ENCODE measurements at places on chromosomes 1 and 21.

- no peak for DNase-seq
Observed at GRCh38 chr1:186511761-186512637, 51.1 kb upstream of the PDC start.

DNA sequence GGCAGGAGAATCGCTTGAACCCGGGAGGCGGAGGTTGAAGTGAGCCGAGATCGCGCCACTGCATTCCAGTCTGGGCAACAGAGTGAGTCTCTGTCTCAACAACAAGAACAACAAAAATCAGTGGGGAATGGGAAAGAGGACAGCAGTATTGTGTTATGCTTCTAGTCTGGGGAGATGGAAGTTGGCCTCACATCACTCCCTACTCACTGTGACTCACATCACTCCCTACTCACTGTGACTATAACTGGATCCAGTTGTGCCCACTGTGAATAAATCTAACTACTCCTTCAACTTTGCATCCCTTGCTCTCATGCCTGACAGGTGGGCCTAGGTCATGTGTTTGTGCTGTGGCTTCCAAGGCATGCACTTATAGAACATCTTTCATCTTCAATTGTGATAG is 285.4 kb upstream of the USP24 start:
- DNase-seq, result no peak

DNA sequence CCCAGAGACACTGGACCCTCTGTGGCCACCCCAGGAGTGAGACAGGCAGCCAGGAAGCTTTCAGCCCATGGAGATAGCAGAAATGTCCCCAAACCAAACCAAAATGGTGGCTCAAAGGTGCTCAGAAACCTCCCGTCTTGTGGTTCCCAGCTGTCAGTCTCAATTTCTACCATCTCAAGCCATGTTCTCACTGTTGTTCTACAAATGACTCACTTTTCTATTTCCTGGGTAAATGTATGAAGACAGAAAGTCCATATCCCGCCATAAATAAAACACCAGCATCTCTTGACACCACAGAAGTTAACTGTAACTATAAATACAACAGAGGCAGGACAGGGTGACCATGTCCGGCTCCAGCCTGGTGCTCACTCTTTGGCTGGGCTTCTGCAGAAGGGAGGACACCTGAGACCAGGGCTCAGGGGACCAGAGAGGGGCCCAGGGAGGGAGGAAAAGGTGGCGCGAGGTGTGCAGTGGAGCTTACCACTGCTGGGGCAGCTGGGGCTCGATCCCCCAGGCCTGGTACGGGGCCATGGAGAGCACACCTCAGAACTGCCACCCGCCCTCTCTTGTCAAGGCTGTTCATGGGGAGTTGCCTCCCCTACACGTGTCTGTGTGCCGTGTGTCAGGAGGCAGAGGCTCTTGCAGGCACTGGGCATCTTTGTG is 43.6 kb downstream of the EPHB2 start:
- no peak for DNase-seq

- DNase-seq, result no peak
Observed at GRCh38 chr1:159055181-159055641, 21.4 kb downstream of the AIM2 start.

GRCh38 chr21:17784180-17784598 is 35.0 kb downstream of the C21orf91 start:
- no peak for DNase-seq

Data from stimulated activated CD8-positive, alpha-beta memory T cell treated with anti-CD3 and anti-CD28 coated beads, Interleukin-2, amount 100 ng/mL, for 1 hour (primary cell).